NB4 (cell line): ENCODE measurements at places on chromosomes 1 and 21.

- no peak for DNase-seq
Measured at GRCh38 chr1:60670302-60670701, 412.1 kb upstream of the NFIA start.

- DNase-seq: no peak
Measured at GRCh38 chr1:239775466-239775865, 316.2 kb upstream of the FMN2 start.

DNA sequence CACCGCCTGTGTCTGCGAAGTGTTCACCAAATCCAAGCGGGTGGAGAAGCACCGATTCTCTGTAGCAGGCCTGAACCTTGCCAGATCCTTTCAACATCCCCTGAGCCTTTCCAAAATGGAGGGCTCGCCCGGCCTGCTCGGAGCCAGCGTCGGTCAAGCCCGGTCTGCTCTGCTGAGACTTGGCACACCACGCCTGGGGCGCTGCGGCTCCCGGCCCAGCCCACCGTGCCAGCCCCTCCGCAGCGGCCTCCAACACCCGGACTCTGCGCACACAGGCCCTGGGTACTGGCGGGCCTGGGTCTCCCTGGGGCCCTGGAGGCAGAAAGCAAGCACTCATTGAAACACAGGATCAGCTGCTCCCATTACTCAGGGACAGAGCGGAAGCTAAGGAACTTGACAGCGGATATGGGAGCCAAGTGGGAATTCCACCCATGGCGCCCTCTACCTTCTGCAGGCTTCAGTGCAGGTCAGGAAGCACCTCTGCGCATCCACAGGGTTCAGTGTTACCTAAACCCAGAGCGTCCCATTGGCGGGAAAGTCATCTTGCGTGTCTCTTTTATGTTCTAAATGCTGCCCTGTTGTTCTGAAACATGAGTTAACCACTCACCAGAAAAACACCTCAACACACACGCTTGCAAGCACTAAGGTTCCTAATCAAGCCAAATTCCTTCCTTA is 159.9 kb downstream of the ZBTB18 start:
- no peak for DNase-seq

DNA sequence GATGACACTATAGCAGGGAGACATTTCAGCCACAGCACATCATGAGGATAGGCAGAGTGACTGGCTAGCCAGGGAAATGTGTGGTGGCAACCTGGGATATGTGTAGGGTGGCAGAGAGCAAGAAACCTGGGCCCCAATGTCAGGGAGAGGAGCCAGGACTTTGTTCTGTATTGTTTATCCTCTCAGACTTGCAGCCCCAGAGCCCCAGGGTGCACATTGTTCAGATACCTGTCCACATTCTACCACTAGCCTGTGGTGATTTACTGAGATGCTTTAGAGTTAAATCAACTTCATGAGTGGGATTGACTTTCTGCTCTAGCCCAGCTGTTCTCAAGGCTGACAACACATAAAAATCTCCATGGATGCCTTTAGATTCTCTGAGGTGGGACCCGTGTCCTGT is 61.5 kb downstream of the MAB21L3 start:
- DNase-seq: no peak

- peak; percentile 43 for DNase-seq
Measured at GRCh38 chr1:244861683-244862082, 2.7 kb downstream of the HNRNPU start.

DNA sequence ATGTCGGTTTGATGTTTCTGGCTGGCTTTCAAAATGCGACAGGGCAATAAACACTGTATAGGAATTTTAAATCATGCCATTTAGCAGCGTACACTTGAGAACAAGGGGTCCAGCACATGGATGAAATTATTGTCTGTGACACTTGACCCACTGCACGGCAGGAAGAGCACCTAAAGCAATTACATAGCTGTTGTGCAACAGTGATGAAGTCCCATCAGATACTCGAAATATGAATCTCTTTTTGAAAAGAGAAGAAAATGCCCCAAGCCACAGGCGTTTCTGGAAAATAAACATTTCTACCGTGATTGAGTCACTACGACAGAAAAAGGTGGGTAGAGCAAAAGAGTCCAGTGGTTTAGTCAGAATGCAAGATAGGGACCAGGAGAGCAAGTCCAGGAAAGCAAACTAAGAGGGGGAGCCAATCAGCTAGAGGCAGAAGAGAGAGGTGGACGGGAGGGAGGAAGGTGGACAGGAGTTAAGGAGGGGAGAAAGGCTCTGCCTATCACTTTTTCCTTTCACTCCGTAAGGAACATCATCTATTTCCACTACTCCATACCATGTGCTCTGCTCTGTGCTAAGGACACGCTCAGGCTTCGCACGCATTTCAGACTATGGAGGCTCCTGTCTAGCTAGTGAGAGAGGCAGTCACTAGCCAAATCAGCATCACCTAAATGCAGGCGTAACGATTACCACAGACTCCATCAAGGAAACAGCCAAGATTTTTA is 6.4 kb downstream of the DSCAM start:
- no peak for DNase-seq

DNA sequence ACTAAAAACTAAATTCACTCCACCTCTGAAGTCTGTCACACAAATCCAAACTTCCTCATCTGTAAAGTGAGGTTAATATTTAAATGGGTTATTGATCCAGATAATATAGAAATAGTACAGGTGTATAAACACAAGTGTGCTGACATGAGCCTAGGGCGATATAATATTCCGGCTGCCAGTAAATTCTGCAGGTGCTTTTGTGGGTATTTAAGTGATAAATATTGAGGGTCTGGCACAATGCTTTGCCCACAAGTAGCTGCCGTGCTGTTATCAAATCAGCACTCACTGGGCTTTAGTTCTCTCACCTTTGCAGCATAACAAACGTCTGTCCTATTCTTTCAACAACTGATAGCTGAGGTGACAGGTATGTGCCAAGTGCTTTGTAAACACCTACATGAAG is 7.6 kb downstream of the PABPC4 start:
- DNase-seq: no peak

- DNase-seq: no peak
Measured at GRCh38 chr1:13540866-13541265, 27.1 kb upstream of the LRRC38 start.

GRCh38 chr1:184951788-184952187 is 22.5 kb downstream of the NIBAN1 start:
- DNase-seq: no peak

- no peak for DNase-seq
Measured at GRCh38 chr1:224673141-224673540, 57.0 kb downstream of the CNIH3 start.

GRCh38 chr1:210252621-210253051 is 20.0 kb downstream of the SERTAD4 start:
- no peak for DNase-seq

DNA sequence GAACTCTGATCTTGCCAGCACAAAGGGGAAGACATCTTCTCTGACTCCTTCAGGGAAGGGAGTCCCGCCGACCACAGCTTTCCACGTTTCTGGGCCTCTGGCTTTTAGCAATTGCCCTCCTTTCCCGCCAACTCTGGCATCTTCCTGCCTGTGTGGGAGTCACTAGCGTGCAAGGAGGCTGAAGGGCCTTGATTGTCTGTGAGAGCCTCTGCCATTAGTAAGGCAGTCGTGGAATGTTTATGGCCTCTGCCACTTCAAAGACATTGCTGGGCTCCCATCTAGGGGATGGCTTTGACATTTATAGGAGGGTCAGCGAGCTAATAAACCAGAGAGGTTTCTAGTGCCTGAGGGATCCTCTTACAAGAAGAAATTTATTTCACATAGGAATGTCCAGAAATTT is 14.3 kb upstream of the PROK1 start:
- no peak for DNase-seq

GRCh38 chr1:223429313-223429731 is 36.1 kb downstream of the CCDC185 start:
- DNase-seq: no peak

- peak; percentile 90 for DNase-seq
Measured at GRCh38 chr1:66439031-66439740, 94.8 kb upstream of the SGIP1 start.

DNA sequence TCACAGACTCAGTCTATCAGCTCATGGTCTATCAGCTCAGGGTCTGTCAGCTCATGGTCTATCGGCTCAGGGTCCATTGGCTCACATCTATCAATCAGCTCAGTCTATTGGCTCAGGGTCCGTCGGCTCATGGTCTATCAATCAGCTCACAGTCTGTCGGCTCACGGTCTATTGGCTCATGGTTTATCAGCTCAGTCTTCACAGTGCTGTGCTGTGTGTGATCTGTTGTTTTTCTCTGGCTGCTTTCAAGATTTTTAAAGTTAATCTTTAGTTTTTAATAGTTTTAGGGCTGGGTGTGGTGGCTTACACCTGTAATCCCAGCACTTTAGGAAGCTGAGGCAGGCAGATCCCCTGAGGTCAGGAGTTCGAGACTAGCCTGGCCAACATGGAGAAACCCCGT is 14.4 kb downstream of the C1orf159 start:
- DNase-seq: no peak

- peak; percentile 58 for DNase-seq
Measured at GRCh38 chr1:70353601-70354331, 756 bp downstream of the ANKRD13C start.

DNA sequence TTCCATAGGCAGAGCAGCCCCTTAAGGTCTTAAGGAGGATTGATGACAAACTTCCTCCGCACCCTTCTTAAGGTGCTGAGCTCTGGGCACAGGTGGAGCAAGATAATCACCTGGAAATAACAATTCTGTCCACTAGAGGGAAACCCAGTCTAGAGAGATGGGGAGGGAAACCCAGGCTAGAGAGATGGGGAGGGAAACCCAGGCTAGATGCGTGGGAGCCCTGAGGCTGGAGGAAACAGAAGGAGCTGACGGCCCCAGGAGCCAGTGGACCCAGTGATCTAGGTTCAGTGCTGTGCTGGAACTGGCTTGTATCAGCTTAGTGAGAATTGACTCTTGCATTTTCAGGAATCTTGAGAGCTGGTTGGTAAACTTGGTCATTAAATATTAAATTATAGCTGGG is 17.8 kb upstream of the MYCL start:
- DNase-seq: peak; percentile 82

GRCh38 chr21:17389311-17389710 is 123.5 kb upstream of the CXADR start:
- DNase-seq: no peak

- DNase-seq: no peak
Measured at GRCh38 chr1:86155051-86155806, 1.3 kb downstream of the COL24A1 start.

GRCh38 chr1:9746651-9747050 is 77.1 kb downstream of the CLSTN1 start:
- no peak for DNase-seq

GRCh38 chr1:39940980-39941871 is 13.7 kb upstream of the MFSD2A start:
- peak; percentile 78 for DNase-seq

DNA sequence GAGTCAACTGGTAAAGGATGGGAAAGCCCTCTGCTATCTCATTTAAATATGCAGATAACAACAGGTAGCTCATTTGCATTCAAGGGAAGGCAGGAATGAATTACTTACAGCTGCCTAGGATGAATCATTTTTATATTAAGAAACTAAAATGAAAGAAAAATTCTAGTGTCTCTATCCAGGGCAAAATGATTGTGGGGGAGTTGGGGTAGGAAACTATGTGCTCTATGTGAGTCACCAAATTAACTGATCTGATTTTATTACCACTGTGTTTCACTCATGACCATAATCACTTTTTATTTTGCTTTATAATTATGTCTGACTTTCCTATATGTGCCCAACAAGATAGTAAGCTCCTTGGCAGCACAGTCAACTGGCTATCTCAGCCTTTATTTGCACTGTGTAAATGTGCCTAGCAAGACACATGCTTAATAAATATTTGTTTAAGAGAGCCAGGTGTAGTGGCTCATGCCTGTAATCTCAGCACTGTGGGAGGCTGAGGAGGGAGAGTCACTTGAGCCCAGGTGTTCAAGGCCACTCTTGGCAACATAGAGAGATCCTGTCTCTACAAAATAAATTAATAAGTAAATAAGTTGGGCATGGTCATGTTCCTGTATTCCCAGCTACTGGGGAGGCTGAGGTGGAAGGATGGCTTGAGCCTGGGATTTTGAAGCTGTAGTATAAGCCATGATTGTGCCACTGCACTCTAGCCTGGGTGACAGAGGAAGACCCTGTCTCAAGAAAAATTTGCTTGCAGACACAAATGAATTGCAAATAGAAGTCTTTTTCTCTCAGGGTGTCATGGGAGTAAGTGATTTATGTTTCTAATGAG is 84.1 kb downstream of the SPAG17 start:
- DNase-seq: no peak
